ENCODE measurements at places on chromosomes 5 and 9. TPM values are rescaled to one million over a fixed set of nuclear protein-coding genes. Genes with fewer than 3 reads are reported as not detected.

TSC1 gene
- total RNA-seq, result 44.2 TPM

SCGB3A2 gene
- not detected for total RNA-seq

IL9 gene
- not detected for total RNA-seq

IFNE gene
- 1.8 TPM for total RNA-seq

ARHGAP26 gene
- total RNA-seq, result 0.54 TPM

SPATA31E1 gene
- total RNA-seq, result not detected

OGN gene
- not detected for total RNA-seq

TBCA gene
- total RNA-seq, result 28.6 TPM

VAV2 gene
- total RNA-seq, result 9.7 TPM

ELAVL2 gene
- total RNA-seq, result 0.28 TPM

DNA sequence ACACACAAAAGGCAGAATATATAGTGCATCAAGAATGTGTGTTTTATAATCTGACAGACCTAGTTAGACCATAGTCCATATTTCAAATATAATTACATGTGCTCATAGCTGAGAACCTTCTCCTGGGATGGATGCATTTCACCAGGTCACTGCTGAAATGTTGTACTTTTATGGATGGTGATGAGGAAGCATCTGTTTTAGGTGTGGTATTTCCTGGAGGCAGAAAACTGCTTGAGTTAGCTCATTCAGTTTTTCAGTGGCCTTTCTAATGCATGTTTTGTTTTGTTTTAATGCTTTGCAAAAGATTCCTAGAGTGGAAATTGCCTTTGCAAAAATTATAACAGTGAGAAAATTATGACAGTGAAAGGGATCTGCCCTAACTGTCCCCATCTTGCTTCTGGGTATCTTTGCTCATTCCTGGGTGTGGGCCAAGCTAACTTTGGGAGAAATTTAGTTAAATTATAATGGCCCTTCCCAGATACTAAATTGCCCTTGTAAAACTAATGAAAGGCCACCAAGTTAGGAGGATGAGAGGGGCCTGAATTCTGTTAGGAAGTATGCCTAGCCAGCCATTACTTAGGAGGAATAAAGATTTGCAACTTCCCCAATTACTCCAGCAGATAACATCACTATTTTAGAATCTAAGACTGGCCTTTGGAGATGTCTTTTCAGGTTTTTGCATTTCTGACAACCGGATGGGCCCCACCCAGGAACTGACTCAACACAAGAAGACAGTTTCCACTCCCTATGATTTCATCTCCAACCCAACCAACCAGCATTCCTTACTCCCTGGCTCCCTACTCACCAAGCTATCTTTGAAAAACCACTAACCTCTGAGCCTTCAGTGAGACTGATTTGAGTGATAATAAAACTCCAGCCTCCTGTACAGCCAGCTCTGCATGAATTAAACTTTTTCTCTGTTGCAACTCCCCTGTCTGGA is 7.0 kb upstream of the IL12B start:
- DNase-seq, result peak; percentile 73

GRCh38 chr9:14992081-14992480 is 81.9 kb upstream of the FREM1 start:
- no peak for DNase-seq

- no peak for DNase-seq
Measured at GRCh38 chr9:68749579-68750159, 44.6 kb downstream of the PIP5K1B start.

DNA sequence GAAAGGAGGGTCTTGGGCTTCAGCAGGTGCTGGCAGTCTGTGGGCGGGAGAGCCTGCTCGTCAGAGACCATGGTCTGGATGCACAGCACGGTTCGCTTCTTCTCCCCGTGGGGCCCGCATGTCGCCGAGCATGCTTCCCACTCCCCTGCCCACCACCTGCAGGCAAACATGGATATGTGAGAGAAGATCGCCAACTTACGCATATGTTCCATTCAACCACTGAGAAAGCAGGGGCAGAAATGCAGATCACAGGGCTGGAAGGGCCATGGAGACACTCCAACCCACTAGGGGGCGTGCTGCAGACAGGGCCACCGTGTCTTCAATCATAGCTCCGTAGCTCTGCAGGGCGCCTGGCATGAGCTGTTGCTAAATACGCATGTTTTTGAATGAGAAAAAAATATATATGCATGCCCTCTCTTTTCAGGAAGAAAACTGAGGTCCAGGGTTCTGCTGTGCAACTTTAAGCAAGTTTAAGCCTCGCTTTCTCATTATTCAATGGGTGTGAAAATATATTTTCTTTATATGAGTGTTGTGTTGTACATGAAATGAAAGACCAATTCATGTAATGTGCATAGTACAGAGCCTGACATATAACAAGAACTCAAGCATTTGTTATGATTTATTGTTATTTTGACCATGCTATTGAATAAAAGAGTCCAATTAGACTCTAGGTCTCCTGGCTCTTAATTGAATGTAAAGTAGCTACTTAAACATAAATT is 148.0 kb downstream of the TARS1 start:
- no peak for DNase-seq

DNA sequence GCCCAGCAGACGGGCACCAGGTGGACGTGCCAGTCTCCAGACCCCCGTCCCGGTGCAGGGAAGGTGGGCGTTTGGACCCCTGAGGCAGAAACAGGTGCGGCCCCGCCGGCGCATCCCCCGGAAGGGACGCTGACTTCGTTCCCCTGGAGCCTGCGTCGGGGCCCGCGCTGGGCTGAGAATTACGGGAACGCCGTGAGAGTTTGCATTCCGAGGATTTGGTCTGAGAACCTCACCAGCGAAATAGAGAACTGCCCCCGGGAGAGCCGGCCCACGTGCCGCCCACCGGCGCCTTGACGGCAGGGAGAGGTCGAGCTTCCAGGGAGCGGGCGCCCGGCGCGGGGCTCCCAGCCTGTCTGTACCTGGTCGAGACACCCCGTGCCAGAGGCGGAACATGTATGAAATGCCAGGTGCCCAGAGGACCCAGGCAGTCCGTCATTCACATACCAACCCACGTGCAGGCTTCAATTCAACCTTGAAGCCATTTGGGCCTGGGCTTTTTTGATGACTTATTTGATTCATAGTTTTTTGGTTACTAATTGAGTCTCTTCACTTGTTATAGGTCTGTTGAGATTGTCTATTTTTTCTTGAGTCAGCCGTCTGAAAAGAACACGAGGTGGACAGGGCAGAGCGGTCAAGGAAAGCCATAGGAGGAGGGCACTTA is 877 bp upstream of the CAMSAP1 start:
- no peak for DNase-seq

- DNase-seq, result peak; percentile 69
Measured at GRCh38 chr5:174327317-174327864, 281.9 kb downstream of the NSG2 start.

GRCh38 chr5:5979377-5979760 is 399.0 kb downstream of the MED10 start:
- no peak for DNase-seq

GRCh38 chr5:21212026-21212425 is 1224.0 kb upstream of the CDH18 start:
- DNase-seq, result no peak

DNA sequence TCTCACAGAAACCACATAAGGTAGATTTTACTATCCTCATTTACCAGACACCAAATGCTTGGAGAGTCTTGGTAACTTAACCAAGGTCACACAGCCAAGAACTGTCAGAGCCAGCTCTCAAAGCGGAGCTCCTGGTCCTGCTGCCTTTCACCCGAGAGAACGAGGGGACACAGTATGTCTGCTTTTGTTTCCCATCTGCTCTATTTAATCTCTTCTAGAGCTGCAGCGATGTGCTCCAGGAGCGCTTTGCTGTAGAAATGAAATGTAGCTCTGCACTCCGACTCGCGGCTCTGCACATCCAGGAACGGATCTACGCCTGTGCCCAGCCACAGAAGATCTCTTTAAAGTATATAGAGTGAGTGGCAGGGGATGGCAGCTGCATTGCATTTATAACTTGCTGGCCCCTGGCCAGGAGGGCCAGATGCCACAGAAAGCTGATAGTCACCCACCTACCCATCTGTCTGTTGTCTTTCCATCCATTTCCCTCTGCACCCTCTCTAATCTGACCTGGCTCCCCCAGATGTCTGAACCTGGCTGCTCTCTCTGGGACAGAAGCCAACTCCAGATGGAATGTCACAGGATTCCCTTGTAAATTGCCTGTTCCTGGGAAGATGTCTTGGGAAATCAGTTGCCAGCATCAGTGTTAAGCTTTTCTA is 21.4 kb upstream of the TRMT10B start:
- no peak for DNase-seq

DNA sequence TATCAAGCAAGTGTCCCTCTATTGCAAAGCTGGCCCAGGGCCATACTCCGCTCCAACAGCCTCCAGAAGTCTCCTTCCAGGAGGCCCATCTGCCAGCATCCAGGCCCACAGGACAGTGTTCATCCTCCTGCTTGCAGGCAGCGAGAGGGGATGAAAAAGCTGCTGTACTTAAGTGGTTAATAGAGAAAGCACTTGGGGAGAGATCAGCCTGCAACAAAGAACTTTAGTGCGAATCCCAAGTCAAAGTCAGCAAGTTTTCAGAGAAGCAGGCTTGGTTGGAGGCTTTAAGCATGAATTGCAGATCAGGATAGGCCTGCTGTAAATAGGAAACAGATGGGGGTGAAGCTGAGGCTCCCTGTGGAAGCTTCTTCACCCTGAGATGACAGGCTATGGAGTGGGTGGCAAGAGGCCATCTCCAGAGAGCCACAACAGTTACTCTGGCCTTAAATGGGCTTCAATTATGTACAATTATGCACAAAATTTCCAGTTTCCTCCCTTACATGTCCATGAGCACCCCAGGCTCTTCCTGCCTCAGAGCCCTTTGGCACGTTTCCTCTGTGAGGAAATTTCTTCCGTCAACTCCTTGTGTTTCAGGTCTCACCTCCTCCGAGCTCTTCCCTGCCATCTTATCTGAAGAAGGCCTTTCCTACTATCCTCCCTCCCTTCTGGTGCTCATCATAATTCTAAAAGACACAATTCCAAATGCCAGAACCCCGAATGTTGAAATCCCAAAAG is 98.0 kb upstream of the NR3C1 start:
- DNase-seq, result no peak

GRCh38 chr5:124342027-124342471 is 404.4 kb downstream of the ZNF608 start:
- peak; percentile 24 for DNase-seq

- peak; percentile 0 for DNase-seq
Measured at GRCh38 chr5:24642022-24642421, 2.8 kb downstream of the CDH10 start.

DNA sequence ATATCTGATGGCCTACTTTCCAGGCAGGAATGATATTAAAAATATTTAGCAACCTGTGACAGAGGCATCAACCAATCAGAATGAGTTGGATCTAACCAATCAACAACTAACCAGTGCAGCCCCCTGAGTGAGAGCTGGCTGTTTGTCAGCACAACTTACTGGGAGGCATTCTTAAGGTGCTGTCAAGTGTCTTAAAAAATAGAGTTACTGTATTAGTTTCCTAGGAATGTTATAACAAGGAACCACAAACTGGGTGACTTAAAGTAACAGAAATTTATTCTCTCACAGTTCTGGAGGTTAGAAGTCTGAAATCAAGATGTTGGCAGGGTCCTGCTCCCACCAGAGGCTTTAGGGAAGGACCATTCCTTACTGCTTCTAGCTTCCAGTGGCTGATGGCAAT is 85.2 kb downstream of the ATG10 start:
- peak; percentile 5 for DNase-seq

- DNase-seq, result peak; percentile 41
Measured at GRCh38 chr9:123954518-123955280, 24.8 kb upstream of the DENND1A start.

- no peak for DNase-seq
Measured at GRCh38 chr9:14197325-14197858, 116.5 kb downstream of the NFIB start.

DNA sequence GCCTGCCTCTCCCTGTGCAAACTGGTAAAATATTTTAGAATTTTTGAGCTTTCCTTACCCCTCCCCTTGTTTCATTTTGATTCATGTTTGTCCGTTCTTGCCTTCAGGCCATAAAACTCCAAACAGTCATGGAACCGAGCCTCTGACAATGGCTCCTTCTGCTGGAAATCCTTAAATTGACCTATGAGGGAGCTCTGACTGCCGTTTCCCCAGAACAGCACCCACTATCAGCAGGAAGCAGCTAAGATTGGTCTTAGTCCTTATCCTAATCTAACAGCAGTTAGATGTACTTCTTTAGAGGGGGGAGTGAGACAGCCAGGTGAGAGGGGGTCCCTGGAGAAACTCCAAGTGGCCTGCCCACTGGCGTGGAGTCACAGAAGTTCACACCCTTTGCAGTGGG is 106.7 kb downstream of the FAM174A start:
- DNase-seq, result no peak

DNA sequence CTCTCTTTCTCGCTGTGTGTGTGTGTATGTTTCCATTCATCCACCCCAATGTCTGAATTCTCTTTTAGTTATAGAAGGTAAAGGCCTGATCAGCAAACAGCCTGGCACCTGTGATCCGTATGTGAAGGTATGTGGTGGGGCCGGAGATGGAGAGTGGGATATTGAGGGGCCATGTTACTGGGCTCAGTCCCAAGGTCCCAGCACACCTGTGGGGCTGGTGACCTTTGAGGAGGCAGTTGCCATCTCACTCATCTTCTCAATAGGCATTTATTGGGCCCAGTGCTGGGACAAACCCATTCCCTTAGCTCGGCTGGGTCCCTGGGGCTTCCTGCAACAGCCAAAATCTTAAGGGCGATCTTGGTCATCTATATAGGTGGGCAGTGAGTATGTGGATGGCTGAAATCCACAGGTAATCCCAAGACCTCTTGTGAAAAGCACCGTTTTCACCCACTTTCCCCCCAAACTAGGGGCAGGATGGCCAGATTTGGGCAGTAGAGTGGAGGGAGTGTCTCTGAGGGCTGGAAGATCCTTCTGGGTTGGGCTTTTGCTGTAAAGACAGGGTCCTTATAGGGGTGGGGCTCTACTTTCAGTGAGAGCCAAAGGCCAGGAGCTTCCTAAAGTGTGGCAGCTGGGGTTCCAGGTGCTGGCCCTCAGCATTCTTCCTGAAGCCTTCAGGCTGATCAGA is 19.6 kb downstream of the RGS3 start:
- no peak for DNase-seq

DNA sequence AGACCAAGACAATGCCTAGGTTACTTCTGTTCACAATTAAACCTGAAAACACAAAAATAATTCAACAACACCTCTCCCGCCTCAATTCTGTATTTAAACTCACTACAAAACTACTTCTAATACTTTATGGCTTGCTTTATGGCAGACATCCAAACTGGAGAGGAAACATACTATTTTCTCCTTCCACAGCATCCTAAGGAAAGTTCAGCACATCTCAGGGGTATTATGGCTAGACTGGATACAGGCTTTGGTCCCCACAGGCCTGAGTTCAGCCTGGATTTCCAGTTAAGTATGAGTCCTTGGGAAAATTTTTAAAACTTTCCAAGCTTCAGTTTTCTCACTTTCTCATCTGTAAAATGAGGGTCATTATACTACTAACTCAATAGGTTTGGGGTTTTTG is 480.2 kb downstream of the CAAP1 start:
- DNase-seq, result no peak

DNA sequence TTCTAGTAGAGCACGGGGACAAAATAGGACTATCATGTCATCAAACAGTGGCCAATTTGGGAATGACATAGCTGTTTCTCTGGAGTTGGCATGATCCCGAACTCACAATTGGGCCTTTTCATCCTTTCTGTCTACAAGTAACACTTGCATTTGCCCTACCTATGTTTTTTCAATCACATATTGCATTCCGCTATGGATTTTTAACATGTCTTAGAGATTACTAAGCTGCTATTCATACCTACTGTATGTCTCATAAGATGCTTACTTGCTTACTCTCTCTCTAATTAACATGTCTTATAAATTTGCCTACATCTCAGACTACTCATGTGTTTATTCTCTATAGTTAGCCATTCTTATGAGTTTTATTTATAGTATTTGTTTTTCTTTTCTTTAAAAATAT is 341.2 kb upstream of the CTNND2 start:
- no peak for DNase-seq

- no peak for DNase-seq
Measured at GRCh38 chr5:60701321-60701968, 1.5 kb upstream of the DEPDC1B start.
